Mesendoderm (in vitro differentiated cells): ENCODE measurements at places on chromosomes 1 and 21.

DNA sequence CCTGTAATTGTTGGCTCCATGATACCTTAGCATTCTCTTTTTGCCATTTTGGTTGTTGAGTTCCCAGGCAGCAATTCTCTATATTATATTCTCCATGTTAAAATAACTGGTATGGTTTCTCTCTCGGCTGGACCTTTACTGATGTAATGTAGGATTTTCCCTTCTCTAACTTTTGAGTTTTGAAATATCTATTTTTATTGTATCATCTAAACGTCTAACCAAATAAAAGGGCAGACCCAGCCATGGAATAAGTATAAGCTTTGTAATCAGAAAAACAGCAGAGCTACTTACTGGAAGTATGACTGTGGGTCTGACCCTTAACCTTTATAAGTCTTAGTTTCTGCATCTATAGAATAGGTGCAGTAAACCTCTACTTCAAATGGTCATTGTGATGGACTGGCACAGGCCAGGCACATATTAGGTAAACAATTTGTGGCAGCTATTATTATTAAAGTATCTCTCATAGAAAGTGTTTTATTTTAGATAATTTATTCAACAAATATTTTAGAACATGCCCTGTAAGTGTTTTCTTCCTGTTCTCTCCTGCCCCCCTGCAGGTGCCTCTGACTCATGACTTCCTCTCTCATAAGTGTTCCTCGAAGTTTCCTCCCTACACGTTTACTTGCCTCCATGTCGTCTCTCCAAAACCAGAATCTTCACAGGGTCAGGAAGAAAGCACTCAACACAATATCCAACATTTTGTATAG lies 224.9 kb upstream of the FGGY start:
- no peaks in the 10 kb centered on the region for H3K36me3 ChIP-seq
- peaks cover 4% of the 10 kb centered on the region for H3K27me3 ChIP-seq

GRCh38 chr21:36209626-36210171 lies 53.1 kb downstream of the DOP1B start:
- no peak overlapping the region for H3K4me3 ChIP-seq
- no peaks in the 10 kb centered on the region for H3K27me3 ChIP-seq
- H3K36me3 ChIP-seq, result no peaks in the 10 kb centered on the region
- no peaks in the 10 kb centered on the region for H3K4me1 ChIP-seq

DNA sequence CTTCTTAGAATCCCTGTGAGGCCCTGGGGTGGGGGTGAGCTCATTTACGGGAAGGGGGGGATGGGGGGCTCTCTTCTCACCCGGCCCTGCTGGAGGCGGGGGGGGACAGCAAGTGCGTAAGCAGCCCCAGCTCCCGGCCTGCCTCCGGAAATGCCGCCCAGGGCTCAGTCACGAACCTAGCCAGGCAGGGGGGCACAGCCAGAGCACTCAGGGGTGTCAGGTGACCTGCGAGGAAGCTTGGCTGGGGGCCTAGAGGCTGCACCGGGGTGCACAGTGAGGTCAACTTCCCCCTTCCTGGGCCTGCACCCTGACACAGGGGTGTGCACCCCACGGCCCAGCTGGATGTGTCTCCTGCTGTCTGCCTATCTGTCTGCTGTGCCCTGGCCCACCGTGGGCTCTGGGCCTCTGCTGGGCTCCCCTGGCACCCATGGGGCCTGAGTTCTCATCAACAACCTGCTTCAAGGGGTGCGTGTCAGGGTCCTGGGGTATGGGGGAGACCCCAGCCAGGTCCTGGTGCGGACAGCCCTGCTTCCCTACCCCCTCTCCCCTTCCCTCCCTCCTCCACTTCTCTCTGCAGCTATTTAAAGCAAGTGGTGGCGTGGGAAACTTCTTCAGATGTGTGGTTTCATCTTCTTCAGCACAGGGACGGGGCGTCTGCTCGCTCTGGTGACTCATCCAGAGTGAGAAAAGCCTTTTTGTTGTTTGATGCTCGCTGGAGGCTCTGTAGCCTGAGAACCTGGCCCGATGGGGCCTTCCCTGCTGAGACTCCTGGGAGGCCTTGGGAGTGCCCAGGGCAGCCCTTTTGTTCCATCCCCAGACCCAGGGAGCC lies 92.5 kb upstream of the RUNX3 start:
- H3K4me3 ChIP-seq, result no peak overlapping the region
- H3K36me3 ChIP-seq, result no peaks in the 10 kb centered on the region
- H3K27ac ChIP-seq, result peak overlapping the region; percentile 50
- DNase-seq, result peak; percentile 91

GRCh38 chr1:9626201-9626608 lies 25.3 kb upstream of the PIK3CD start:
- no peak overlapping the region for H3K27ac ChIP-seq
- H3K36me3 ChIP-seq, result no peaks in the 10 kb centered on the region
- no peaks in the 10 kb centered on the region for H3K27me3 ChIP-seq
- H3K4me3 ChIP-seq, result no peak overlapping the region
- H3K4me1 ChIP-seq, result no peaks in the 10 kb centered on the region

GRCh38 chr1:87327376-87328271 lies 1.1 kb upstream of the LMO4 start:
- peak overlapping the region; percentile 83 for H3K27ac ChIP-seq
- H3K36me3 ChIP-seq, result no peaks in the 10 kb centered on the region
- peak overlapping the region; percentile 33 for H3K4me3 ChIP-seq
- peak; percentile 13 for DNase-seq
- H3K27me3 ChIP-seq, result no peaks in the 10 kb centered on the region
